WTC11 (cell line): ENCODE measurements at places on chromosomes 5 and 9.

DNA sequence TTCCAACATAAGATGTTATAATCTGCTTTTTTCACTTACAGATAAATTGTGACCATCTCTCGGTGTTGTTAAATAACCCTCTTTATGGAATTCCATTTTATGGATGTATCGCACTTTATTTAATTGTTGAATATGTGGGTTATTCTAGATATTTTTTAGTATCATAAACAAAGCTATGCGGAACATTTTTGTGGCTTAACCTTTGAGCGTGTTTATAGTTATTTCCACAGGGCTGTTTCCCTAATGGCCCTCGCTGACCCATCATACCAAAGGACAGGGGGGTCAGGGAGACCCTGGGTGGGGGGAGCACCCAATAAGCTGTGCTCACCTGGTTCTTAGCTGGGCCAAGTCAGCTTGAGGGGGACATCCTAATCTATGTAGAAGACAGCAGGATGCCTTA is 65.3 kb downstream of the NDST1 start:
- no peak for DNase-seq

- DNase-seq = no peak
Observed at GRCh38 chr5:123208668-123209501, 119.8 kb downstream of the PRDM6 start.

DNA sequence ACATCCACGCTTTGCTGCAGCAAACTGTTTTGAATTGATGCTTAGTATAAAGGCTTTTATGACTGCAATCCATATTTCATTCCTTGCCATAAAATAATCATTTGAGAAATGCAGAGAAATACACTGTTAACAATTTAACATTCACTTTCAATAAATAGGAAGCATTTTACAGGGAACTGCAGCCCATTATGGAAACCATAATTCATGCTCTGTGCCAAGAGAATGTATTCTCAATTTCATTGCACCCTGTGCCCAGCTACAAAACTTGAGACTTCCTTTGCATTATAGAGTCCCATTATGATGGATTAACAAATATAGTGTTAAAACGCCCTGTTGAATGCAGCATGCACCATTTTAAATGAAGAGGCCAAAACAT is 134.0 kb downstream of the MED10 start:
- DNase-seq = no peak

- DNase-seq = no peak
Observed at GRCh38 chr5:72503888-72504491, 3.2 kb downstream of the ZNF366 start.

DNA sequence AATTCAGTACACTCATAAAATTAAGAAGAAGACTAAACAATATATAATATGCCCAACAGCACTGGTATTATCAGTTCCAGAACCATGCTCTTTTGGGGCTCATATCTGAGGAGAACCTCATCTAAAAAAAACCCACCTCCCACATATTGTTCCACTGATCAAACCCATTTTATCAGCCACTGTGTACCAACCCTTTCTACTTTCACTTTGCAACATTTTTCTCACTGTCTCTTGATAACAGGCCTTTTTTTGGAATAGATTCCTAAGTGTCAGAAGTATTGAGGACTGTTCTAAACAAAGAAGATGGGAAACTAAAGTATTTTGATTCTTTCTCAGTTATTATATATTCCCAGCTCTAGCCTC is 173.2 kb downstream of the GABRB2 start:
- DNase-seq = no peak

GRCh38 chr5:9380109-9380508 is 165.8 kb downstream of the SEMA5A start:
- DNase-seq = no peak

DNA sequence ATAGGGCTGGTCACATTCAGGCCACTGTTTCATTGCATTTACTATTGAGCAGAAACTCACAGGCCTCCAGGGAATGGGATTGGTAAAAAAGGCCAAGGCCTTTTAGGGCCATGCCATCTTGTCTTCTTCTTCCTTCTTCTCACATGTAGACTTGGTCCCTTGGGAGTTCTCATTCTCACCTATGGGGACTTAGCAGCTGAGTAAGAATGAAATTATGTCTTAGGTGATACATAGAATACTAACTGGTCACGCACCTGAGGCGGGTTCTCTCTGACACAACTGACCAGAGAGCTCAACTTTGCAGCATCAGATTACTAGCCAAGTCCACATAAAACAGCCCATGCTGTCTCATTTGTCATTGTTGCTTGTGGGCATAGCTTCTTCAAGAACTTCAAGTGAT is 641.8 kb downstream of the EFNA5 start:
- DNase-seq = no peak

DNA sequence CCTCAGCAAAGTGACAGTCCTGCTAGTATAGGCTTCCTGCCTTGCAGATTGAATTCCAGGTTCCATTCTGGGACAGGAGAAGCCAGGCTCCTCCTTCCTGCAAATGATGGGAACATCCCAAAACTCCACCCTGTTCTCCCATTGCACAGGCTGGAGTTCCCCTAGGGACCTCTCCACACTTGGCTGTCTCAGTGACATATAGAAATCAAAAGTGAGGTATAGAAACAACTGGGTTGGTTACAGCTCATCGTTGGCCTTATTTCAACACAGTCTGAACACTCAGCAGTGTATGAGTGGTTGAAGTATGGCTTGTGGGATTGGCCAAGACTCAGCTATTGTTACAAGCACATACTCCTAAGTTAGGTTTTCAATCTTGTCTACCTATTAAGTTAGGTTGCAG is 157.8 kb upstream of the FTMT start:
- DNase-seq = no peak

- no peak for DNase-seq
Observed at GRCh38 chr5:173640156-173640804, 23.8 kb upstream of the BOD1 start.

GRCh38 chr5:168654211-168654721 is 75.1 kb upstream of the PANK3 start:
- DNase-seq = no peak
